ENCODE measurements at places on chromosomes 7 and 10. TPM values are rescaled to one million over a fixed set of nuclear protein-coding genes. Genes with fewer than 3 reads are reported as not detected.
A peak's percentile ranks its signal among the peaks of the same experiment; 100 is the strongest.

DNA sequence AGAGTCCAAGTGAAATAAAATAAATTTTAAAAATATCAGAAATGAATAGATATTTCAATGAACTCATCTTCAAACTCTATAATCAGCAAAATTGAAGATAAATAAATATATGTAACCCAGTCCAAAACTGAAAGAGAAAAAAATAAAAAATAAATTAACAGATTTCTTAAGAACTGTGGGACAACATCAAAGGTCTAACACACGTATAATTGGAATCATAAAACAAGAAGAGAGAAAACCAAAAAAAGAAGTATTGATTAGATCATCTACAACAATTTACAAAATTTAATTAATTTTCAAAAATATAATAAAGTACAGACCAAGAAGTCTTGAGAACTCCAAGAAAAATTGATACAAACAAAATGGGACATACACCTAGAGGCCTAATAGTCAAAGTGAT, 625.8 kb upstream of the SORCS1 start:
- DNase-seq, result no peak

DNA sequence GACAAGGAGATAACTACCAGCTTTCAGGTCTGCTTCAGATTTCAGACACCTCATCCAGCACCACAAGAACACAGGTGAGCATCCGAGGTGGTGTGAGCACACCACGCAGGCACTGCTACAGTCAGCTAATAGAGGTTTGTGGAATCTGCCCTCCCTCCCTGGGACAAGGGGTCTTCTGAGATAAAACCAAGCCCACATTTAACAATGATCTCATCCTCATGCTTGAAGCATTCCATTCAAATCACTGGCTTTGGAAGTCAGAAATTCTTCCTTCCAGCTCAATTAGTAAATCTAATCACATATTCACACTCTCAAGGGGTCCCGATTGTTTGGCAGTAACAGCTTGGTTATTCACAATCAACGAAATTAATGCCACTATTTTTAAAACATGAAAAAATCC, 331.4 kb downstream of the ELMO1 start:
- no peak for DNase-seq

DNA sequence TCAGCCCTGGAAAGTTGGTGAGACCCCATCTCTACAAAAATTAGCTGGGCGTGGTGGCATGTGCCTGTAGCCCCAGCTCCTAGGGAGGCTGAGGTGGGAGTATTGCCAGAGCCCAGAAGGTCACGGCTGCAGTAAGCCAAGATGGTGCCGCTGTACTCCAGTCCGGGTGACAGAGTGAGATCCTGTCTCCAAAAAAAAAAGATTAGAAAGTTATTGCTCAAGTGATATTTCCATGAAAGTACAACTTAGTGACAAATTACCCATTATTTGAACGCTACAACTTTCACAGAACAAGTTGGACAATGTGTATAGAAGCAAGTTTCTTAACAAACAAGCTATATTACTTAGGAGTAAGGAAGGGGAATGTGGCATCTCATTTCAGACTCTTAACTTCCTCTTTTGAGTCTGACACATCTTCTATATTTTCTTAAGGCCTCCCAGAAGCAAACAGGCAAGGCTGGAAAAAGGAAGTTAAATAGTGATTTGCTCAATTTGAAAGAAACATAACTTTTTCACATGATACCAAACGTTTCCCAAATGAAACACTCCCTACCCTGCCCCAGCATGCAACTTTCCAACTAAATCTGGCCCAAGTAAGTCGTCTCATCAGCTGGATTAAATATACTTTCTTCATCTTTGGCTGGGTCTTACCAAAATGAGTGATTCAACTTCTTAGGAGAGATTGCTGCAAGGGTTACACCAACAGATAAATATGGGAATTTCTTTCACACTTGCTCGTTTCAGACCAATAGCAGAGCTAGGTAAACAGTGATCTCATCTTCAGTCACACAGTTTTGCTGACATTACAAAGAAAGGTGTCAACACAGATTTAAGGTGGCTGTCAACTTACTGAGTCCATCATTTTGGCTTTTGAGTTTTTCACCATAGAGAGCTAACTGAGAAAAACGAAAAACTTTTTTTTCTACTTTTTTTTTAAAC, 66.3 kb upstream of the KLF6 start:
- peak; percentile 86 for DNase-seq

DNA sequence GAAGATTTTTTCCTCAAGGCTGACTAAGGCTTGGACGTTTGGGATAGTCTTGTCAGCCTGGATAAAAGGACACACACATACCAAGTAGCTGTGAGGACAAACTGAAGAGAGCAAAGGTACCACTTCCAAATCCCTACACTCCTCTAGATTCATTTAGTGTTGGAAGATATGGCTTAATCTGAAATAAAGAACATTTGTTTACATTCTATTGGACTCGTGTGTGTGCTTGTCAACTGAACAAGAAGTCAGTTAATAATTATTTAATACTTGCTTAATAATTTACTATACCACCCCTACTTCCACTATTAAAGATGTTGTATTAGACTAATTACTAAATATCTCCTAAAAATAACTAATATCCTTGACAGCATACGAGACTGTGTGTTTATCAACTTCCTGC, 23.3 kb upstream of the DYNC1I1 start:
- DNase-seq, result no peak

DNA sequence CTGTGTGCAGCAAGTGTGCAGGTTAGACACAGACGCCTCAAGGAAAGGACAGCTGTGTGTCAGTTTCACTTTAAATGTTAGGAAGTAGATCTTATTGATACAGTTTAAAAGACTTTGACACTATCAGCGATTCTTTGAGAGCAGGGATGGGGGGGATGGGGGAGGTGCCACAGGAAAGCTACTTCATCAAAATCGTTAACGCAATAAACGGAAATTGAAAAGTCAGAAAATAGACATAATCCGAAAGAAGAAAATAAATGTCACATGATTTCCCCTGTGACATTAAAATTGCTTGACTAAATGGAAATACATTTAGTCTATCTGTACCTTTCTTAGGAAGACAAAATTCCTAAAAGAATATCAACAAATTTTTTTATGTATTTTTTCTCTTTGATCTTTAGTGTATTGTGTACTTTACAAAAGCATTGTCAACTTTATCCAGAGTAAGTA, 476 bp upstream of the ZNF33B start:
- peak; percentile 51 for DNase-seq

GRCh38 chr10:46526682-46527038, 29.8 kb downstream of the GPRIN2 start:
- DNase-seq, result no peak

GRCh38 chr10:27986821-27987220, 12.1 kb downstream of the ODAD2 start:
- DNase-seq, result no peak

Gene HGF
- total RNA-seq, result 9.4 TPM

Data from hematopoietic multipotent progenitor cell (in vitro differentiated cells).